Activated CD4-positive, alpha-beta T cell treated with anti-CD3 and anti-CD28 coated beads, Interleukin-2, amount 50 U/mL, for 1 hour (primary cell): ENCODE measurements at places on chromosomes 1 and 21.

DNA sequence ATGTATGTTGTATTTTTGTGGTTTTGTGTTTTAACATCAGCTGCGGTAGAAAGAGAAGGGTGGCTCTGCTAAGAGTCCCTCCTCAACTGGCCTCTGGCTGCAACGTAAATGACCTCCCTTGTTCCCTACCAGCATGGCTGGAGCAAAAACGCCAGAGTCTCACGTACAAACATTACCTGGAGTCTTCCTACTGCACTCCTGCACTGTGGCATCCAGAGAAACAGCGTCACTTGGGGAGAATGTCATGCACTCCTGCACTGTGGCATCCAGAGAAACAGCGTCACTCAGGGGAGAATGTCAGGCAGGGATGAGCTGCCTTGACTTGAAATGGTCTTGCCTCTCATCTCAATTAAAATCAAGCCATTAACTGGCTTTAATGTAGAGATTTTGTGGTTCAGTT lies 314.2 kb downstream of the KIF26B start:
- no peak for DNase-seq

GRCh38 chr1:176559474-176559873 lies 96.5 kb downstream of the PAPPA2 start:
- no peak for DNase-seq

GRCh38 chr21:21200103-21200938 lies 202.1 kb downstream of the NCAM2 start:
- no peak for DNase-seq

DNA sequence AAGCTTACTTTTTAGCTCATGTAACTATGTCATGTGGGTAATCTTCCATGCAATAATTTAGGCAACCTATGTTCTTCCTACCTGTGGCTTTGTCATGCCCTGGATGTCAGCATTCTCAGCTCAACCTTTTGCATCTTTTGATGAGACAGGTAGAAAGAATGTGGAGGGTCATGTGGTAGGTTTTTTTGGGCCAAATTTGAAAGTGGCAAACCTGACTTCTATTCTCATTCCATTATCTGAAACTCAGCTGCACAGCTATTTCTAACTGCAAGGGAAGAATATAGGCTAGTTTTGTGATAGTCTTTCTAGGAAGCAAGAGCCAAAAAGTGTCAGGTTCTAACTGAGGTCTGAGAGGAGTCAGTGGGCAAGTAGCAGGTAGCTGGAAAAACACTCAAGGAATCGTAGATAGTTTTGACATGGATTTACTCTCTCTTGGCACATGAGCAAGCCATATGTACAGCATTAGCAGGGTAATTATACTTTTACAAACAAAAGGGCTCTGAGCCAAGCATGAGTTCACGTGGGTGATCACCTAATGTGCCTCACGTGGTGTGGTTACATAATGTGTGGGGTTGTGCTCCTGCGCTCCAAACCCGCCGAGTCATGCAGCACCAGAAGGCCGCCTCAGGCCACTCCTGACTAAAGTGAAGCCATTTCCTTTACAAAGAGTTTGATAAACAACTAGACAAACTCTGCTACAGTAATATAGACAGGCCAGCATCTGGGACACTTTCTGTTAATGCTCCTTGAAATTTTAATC lies 1013.8 kb downstream of the PLA2G4A start:
- DNase-seq = no peak

GRCh38 chr1:173410794-173411236 lies 66.3 kb upstream of the PRDX6 start:
- no peak for DNase-seq

GRCh38 chr1:150083907-150084306 lies 16.3 kb downstream of the VPS45 start:
- DNase-seq = no peak

DNA sequence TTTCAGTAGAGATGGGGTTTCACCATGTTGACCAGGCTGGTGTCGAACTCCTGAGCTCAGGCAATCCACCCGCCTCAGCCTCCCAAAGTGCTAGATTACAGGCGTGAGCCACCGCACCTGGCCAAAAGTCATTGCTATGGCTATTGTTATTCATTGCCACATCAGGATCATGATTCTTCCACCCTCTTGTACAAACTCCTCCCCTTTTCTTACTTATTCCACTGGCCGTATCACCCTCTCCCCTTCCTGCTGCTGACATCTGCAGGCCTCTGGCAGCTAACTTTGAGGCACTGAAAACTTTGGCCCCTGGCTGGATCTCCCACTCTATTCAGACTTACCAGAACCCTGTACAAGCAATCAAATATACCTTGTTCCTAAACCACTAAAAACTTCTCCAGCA lies 10.9 kb downstream of the TMEM53 start:
- no peak for DNase-seq

GRCh38 chr1:228804640-228805413 lies 69.5 kb downstream of the RHOU start:
- DNase-seq = no peak
